ENCODE measurements at places on chromosomes 16 and 17.

DNA sequence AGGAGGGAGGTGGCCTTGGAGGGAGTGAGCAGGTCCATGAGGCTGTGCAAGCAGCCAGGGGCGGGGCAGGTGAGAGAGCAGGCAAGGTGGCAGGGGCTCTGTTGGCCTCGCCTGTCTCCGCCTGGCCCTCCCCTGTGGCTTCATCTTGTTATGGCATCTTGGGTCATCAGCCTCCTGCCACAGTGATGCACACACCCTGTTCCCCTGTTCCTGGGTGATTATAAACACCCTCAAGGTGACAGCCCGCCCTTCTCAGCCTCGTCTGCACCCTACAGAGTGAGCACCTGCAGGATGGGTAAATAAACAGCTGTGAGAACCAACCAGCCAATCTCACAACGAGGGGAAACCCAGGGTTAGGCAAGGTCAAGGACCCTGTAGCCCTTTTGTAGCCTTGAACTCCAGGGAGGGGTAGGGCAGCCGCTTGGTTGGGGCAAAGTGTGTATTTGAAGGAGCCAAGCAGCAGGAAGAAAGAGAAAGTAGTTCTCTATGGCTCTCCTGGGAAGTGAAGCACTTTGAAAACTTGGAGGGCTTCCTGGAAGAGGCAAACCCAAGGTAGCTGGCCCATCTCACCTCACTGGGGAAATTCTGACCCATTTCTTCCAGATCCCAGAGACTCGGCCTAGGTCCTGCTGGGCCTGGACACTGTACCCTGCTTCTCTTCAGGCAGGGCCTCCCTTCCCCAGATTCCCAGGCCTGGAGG is 60.6 kb downstream of the NT5M start:
- no peak for DNase-seq

DNA sequence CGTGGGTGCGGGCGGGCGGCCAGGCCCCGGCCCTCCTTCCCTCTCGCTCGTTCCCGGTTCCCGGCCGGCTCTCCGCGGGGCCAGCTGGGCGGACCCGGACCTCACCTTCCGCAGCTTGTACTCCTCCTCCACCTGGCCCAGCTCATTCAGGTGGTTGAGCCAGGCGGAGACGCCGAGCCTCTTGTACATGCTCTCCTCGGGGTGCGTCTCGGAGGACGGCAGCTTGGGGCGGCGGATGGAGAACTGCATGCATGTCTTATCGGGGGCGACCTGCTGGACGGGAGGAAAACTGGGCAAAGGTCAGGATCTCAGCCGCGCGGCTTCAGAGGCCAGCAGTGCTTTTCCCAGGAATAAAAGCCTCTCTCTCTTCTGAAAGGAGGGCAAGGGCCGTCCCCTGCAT is 85.4 kb downstream of the TBC1D16 start:
- DNase-seq = no peak

- DNase-seq = no peak
Measured at GRCh38 chr16:52141871-52142270, 405.1 kb downstream of the TOX3 start.

GRCh38 chr17:32798938-32799337 is 78.0 kb downstream of the MYO1D start:
- DNase-seq = no peak

- DNase-seq = no peak
Measured at GRCh38 chr17:40306395-40306794, 2.6 kb upstream of the RARA start.

- no peak for DNase-seq
Measured at GRCh38 chr16:4515611-4516233, 22.9 kb downstream of the CDIP1 start.

- DNase-seq = no peak
Measured at GRCh38 chr16:920051-920681, 50.6 kb downstream of the LMF1 start.

- no peak for DNase-seq
Measured at GRCh38 chr17:44221862-44222111, 2.3 kb upstream of the UBTF start.

DNA sequence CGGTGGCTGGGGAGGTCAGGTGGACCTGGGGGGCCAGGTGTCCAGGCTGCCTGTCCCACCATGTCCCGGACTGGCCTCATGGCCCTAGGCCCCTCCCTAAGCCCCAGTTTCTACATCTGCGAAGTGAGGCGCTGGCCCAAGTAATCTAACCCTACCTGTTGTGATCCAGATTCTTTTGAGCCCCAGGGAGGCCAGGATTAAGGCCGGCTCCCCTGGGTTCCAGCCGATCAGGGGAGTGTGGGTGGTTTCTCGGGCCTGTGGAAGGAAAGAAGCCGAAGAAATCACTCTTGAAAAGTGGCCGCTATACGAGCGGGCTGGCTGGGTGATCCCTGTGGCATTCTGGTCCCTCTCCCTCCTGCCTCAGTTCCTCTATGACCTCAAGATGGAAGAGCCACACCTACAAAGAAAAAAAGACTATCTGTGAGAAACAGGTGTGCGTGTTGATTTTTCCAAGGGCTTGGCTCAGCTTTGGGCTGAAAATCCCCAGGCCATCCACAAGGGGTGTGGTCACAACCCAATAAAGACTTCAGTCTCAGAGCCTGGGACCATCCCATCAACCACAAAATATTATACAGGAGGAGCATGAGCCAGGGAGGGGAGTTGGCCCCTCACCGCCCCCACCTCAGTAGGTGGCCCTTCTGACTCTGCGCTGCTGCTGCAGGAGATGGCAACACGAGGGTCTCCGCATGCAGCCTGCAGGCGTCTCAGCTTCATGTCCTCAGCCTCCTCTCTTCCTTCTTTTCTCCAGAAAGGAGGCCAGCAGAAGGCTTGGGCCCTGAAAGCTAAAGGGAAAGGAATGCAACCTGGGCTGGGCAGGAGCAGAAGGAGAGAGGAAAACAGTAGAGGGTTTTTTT is 20.3 kb downstream of the GPR142 start:
- no peak for DNase-seq

- no peak for DNase-seq
Measured at GRCh38 chr16:82995924-82996441, 369.2 kb downstream of the CDH13 start.

All from stimulated activated CD4-positive, alpha-beta T cell treated with anti-CD3 and anti-CD28 coated beads, Interleukin-15, amount 100 ng/mL, for 1 hour (primary cell).